NCI-H510A treated with DMSO at 0.1 percent for 48 hours (cell line): ENCODE measurements at places on chromosomes 5 and 9.

GRCh38 chr5:75279321-75279720 is 42.6 kb upstream of the ANKRD31 start:
- no peak for DNase-seq

DNA sequence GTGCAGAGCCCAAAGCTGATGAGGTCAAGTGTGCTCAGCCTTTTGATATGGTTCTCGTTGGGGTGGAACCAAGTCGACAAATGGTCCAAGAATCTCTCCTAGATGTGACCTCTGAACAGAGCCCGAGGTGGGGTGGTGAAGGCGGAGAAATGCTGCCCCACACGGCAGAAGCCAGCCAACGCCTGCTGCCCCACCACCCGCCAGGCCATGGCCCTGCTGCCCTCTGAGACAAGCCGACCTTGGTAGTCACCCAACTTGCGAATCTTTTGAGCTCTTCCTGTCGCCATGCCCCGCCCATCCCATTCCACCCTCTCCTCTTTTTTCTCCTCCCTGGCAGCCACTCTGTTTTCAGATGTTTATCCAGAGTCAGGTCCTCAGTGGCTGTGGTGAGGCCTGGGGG is 91.5 kb upstream of the EGFLAM start:
- no peak for DNase-seq

GRCh38 chr9:13524245-13524644 is 244.8 kb upstream of the MPDZ start:
- DNase-seq = no peak

GRCh38 chr5:22238047-22238446 is 615.1 kb downstream of the CDH12 start:
- DNase-seq = no peak

- DNase-seq = no peak
Measured at GRCh38 chr5:154015071-154015693, 23.5 kb downstream of the FAM114A2 start.
